Body of pancreas (tissue), 4 donors: ENCODE measurements at places on chromosomes 5 and 9. TPM values are rescaled to one million over a fixed set of nuclear protein-coding genes. Genes with fewer than 3 reads are reported as not detected.

Gene INSYN2B
- total RNA-seq, result not detected

DNA sequence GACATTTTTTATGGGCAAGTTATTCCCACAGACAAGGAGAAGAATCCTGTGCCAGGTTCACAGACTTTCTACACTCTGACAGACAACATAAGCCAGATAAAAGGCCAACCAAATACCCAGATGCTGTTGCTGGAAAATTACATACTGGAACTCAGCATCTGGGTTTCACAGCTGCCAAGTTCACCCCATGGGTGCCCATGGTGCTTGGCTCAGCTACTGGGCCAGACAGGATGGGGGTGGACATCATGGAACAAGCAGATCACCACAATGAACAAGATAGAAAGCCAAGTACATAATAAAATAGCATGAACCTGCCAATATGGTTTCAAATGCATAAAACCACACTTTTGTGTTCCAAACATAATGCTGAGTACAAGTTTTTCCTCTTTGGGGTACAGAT is 999.8 kb downstream of the NR2F1-AS1 start:
- H3K27me3 ChIP-seq, result no peaks in the 10 kb centered on the region
- no peak overlapping the region for H3K4me3 ChIP-seq
- no peaks in the 10 kb centered on the region for H3K36me3 ChIP-seq
- DNase-seq, result no peak
- H3K27ac ChIP-seq, result no peak overlapping the region
- H3K4me1 ChIP-seq, result no peaks in the 10 kb centered on the region

Gene CDH6
- total RNA-seq, result 0.78 TPM

GRCh38 chr5:38371596-38371995 is 113.2 kb downstream of the EGFLAM start:
- H3K4me1 ChIP-seq, result no peaks in the 10 kb centered on the region
- no peak for DNase-seq
- H3K4me3 ChIP-seq, result no peak overlapping the region
- H3K27ac ChIP-seq, result no peak overlapping the region
- H3K36me3 ChIP-seq, result no peaks in the 10 kb centered on the region
- no peaks in the 10 kb centered on the region for H3K27me3 ChIP-seq

GRCh38 chr9:136093346-136093986 is 1.6 kb downstream of the NACC2 start:
- peak overlapping the region; percentile 93 for H3K27ac ChIP-seq
- DNase-seq, result no peak
- H3K4me1 ChIP-seq, result peaks cover 63% of the 10 kb centered on the region
- H3K27me3 ChIP-seq, result no peaks in the 10 kb centered on the region

Gene ZDHHC11B
- total RNA-seq, result 8.9 TPM

- H3K36me3 ChIP-seq, result no peaks in the 10 kb centered on the region
- no peaks in the 10 kb centered on the region for H3K4me1 ChIP-seq
- no peak overlapping the region for H3K27ac ChIP-seq
Measured at GRCh38 chr9:108859459-108860114, 2.5 kb upstream of the ACTL7A start.

DNA sequence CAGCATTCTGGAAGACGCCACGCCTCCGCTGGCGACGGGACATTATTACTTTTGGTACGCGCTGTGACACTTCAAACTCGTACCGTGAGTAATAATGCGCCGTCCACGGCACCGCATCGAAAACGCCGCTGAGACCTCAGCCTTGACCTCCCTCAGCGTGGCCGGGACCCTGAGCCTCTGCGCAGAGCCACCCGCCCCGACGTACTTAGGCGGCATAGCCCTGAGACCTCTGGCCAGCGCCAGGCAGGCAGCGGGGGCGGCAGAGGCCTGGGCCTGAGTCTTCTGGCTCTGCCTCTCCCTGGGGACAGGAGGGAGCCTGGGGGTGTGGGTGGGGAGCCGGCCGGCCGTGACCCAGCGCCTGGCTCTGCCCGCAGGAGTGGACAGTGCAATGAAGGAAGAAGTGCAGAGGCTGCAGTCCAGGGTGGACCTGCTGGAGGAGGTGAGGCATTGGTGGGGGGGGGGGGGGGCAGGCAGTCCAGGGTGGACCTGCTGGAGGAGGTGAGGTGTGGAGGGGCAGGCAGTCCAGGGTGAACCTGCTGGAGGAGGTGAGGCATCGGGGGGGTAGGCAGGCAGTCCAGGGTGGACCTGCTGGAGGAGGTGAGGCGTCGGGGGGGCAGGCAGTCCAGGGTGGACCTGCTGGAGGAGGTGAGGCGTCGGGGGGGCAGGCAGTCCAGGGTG is 8.0 kb downstream of the EGFL7 start:
- H3K27ac ChIP-seq, result no peak overlapping the region
- no peaks in the 10 kb centered on the region for H3K36me3 ChIP-seq
- H3K4me3 ChIP-seq, result no peak overlapping the region
- DNase-seq, result no peak
- no peaks in the 10 kb centered on the region for H3K27me3 ChIP-seq
- H3K4me1 ChIP-seq, result peaks cover 41% of the 10 kb centered on the region

DNA sequence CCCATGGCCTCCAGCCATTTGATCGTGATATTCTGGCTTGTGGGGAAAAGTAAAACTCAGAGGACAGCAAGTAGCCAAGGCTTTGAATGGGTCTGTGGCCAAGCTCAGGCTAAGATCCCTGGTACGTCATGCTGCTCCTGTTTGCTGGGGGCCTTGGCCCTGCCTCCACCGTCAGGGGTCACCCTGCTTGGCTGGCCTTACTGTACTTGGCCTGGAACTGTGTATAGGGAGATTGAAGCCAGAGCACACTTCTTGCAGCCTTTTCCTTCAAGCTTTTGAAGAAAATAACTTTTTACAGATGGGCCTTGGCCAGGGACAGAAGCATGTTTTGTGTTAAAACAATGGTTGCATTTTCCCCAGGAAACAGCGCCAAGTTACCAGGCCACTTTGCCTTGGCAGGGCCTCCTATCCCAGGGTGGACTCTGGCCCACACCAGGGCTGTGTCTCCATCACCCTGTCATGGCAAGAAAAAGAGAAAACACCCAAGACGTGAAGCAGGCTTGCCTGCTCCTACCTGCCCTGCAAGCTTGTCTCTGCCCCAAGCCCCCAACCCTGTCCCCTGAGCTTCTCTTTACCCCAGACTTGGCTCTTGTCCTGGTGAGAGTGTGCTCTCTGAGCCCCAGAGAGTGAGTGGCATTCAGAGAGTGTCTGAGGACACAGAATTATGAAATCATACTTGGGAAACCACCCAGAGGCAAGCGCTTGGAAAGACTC is 286.9 kb downstream of the GADD45G start:
- no peaks in the 10 kb centered on the region for H3K36me3 ChIP-seq
- peaks cover 27% of the 10 kb centered on the region for H3K4me1 ChIP-seq
- peak; percentile 44 for DNase-seq
- H3K27me3 ChIP-seq, result no peaks in the 10 kb centered on the region
- peak overlapping the region; percentile 67 for H3K27ac ChIP-seq
- H3K4me3 ChIP-seq, result no peak overlapping the region

DNA sequence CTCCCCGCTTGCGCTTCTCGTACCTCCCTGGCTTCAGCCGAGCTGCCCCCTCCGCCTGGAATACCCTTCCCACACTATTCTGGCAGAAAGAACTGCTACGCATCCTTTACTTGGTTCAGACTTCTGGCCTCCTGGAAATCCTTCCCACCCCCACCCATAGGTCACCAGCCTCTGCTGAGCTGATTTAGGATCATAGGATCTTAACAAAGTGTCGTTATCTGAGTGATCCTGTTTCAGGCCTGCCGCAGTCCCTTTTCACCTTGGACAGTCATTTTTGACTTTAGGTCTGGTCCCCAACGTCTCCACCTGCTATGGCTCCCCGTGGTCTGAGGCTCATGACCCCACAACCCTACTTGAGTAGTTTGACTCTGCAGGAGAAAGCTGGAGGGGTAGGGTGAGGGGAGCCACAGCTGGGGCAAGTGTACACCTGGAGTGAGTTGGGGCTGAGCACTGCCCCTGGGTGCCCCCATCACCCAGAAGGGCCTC is 27.3 kb downstream of the EGR1 start:
- H3K4me3 ChIP-seq, result no peak overlapping the region
- peaks cover 34% of the 10 kb centered on the region for H3K4me1 ChIP-seq
- peak overlapping the region; percentile 40 for H3K27ac ChIP-seq
- DNase-seq, result no peak
- no peaks in the 10 kb centered on the region for H3K36me3 ChIP-seq
- no peaks in the 10 kb centered on the region for H3K27me3 ChIP-seq

Gene GLRA1
- not detected for total RNA-seq
